Ureter (tissue), 1 donor: ENCODE measurements at places on chromosomes 11 and 22. TPM values are rescaled to one million over a fixed set of nuclear protein-coding genes. Genes with fewer than 3 reads are reported as not detected.

- DNase-seq = no peak
Measured at GRCh38 chr22:34429314-34429713, 509.0 kb upstream of the LARGE1 start.

DNA sequence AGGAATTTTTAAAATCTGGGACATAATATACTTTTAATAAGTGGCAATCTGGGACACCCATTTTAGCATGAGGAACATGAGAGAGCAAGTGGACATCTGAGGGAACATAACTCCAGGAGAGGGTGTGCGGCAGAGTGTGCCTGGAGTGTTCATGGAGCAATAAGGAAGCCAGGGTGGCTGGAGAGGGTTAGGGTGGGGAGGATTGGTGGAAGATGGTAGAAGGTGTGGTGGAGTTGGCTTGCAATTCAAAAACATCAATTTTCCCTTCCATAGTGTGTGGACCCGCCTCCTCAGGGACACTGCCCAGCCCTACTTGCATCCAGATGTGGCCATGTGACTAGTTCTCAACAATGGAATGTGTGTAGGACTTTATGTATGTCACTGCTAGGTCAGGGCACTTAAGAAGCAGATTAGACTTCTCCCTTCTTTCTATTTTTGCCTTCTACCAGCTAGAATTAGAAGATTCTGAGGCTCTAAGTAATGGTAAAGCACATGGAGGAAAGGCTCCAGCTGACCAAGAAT lies 4.4 kb upstream of the DENND5A start:
- no peak for DNase-seq

DNA sequence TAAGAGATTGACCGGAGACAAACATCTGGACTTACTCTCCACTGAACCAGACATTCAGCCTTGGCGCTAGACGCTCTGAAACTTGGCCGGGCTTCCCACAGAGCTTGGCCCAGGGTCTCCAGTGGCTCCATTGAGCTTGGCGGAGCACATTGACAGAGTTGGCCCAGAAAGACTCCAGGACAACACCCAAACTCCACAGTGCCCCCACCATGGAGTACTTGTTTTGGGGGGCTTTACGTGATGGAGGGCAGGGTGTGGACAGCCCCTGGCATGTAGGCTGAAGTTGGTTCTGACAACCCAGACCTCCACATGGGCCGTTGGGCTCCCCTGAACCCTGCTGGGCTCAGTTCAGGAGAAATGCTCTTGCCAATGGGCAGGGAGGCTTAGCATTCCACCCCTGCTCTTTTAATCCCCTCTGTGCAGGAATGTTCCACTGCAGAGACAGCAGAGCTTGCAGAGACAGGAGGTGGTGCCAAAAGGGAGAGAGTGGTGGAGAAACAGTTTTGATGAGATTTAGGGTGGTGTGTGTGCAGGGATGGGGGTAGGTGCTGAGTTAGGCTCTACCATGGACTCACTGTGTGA lies 102.4 kb upstream of the TIMP3 start:
- DNase-seq = no peak

DNA sequence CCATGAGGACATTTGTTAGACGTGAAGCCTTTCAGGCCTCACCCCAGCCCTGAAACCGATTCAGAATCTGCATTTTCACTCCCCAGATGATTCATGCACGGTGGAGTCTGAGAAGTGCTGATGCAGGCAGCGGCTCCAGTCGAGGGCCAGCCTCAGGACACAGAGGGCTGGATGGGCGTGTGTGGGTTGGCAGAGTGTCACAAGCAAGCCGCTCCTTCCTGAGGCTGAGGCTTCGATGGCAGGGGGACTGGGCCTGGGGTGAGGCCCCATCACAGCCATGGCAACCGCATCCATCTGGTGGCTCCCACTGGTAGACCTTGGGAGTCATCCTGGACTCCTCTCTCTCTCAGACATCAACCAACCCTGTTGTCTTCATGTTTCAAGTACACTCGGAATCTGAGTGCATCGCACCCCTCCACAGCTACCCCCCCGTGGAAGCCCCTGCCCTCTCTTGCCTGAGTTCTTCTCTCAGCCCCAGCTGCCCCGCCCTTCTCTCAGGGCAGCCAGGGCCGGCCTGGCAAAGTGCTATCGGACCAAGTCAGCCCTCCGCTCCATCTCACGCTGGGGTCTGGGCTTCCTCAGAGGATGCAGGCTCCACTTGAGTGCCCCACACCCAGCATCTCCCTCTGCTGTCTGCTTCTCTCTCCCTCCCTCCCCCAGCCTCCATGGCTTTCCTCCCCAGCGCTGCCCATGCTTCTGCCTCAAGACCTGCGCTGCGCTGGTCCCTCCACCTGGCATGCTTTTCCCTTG lies 10.6 kb downstream of the KCNC1 start:
- DNase-seq = no peak

DNA sequence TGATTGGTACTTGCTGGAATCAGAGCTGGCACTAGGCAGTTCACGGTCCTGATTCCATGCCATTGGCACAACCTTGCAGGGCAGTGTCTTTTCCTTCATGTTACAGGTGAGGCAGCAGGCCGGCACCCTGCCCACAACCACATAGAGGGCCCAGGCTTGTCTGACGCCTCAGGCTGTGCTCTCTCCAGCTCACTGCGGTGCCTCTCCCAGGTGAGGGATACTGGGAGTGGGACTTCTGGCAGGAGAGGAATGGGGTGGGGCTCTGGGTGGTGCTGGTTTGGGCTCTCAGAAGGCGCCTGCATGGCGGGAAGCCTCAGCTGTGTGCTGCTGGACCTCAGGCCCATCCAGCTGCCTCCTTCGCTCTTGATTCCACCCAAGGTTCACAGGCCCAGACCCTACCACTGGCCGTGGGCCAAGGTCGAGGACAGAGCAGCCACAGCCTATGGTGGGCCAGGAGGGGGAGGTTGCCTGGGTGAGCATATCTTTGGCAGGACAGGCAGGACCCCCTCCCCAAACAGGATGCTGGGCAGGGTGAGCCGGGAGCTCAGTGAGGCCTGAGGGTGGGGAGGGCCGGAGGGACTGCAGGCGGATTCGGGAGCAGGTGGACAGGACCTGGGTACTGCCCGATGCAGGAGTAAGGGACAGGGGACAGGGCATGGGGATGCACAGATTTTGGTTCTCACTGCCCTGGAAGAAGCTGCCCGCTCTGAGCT lies 7.0 kb upstream of the MPPED1 start:
- DNase-seq = no peak

DNA sequence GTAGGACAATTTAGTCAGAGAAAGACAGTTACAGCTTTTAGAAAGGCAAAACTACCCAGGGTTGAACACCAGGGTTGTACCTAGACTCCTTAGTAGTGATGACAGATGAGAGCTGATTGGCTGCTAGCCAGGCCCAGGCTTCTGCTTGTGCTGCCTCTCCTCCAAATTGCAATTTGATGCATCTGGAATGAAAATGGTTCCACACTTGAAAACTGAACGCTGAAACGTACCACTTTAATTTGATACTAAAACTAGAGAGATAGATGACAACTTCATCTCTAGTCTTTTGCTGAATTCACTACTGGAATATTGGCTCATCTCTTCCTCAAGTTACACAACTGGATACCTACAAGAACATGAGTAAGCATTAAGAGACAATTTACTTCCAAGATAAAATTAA lies 19.2 kb upstream of the FNBP4 start:
- no peak for DNase-seq

DNA sequence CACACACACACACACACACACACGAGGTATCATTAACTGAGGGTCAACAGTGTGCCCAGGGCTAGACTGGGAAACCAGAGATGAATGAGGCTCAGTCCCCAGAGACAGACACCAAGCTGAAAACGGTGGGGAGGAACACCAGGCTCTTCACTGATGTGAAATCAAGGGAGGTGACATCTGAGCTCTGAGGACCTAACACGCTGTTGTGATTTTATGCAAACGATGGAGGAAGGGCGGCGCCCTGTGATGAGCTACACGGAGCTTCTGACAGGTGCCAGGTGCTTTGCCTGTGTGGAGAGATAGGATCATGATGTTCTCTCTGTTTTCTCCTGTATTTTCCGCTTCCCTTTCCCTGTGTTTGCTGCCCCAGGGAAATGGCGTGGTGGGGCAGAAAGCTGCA lies 6.5 kb upstream of the CYB5R3 start:
- DNase-seq = no peak

- no peak for DNase-seq
Measured at GRCh38 chr11:47433157-47433556, 6.9 kb upstream of the PSMC3 start.

GRCh38 chr11:32939866-32940265 lies 47.3 kb downstream of the QSER1 start:
- no peak for DNase-seq

The MPEG1 gene
- total RNA-seq = 9.4 TPM

The BRSK2 gene
- 1.7 TPM for total RNA-seq

The UPB1 gene
- total RNA-seq = 0.26 TPM

The DESI1 gene
- total RNA-seq = 38.7 TPM

The CBLIF gene
- not detected for total RNA-seq
